ENCODE measurements at places on chromosomes 11 and 22.

DNA sequence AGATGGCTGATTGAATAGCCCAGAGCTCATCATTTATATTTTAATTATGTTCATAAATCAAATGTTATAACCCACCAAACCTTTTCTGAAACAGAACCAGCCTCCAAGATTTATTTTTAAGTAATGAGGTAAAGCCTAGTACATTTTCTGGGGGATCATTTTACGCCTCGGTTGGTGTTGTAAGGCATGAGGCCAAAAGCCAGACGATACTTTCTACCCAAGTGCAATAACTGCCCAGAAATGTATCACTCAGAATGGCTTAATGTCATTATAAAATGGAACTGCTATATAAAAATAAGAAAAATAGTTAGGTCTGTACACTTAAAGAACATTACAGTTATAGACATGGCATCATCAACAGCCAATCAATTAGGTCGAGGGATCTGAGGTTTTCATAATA lies 283.3 kb downstream of the CADM1 start:
- no peak for DNase-seq

DNA sequence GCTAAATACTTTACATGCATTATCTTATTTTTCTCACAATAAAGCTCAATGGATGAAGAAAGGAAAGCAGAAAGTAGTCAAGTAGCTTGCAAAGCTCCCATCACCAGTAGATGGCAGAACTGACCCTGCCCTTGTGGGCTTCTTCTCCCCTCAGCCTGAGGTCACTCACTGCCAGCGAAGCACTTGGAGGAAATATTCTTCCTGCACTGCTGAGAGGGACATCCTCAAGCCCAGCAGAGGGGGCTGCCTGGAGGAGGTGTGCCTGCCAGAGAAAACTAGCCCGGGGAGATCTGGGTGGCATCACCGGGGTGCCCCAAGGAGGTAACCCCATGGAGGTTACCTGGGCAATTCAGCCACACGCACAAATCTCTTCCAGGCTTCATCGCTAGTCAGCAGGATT lies 6.6 kb downstream of the APOL4 start:
- DNase-seq, result peak; percentile 25

- no peak for DNase-seq
Measured at GRCh38 chr22:40387746-40388145, 17.4 kb downstream of the SGSM3 start.

DNA sequence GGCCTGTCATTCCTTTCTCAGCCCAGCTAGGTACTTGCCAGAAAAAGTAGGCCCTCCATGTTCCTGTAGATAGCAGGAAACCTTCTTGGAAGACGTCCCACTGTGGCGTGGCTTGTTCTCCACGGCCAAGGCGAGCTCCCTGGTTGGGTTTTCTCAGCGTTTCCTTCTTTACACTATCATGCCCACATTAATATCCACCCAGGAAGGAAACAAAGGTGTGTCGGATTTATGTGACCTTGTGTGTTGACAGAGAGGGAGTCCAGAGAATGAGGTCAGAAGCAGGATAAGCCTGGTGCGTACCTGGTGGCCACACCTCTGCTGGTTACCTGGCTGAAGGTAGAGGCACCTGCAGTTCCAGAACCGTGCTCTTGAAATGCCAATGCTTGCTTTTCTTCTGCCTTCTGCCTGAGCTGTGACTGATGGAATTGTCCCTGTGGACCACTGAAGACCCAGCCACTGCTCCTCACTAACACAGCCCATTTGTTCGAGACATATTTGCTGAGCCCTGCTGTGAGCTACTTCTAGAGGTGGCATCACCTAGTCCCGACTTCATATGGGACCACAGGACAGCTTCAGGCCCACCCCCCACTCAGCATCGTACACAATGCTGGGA lies 7.9 kb downstream of the ASPHD2 start:
- DNase-seq, result no peak

DNA sequence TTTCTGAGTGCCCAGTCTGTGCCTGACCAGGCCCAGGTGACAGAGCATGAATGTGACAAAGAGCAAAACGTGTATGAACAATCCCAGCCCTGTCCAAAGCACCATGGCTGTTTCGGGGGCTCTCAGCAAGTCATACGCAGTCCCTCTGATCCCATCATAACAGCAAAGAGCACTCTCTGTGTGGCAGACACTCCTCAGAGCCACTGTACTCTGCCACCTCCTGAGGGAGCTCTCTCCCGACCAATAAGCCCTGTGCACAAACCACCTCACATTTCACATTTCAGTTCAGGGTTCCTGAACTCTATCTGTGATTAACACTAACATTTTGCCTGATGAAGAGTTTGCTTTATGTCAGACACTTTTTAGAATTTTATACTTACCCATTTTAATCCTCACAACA lies 6.6 kb downstream of the DGCR2 start:
- DNase-seq, result no peak

DNA sequence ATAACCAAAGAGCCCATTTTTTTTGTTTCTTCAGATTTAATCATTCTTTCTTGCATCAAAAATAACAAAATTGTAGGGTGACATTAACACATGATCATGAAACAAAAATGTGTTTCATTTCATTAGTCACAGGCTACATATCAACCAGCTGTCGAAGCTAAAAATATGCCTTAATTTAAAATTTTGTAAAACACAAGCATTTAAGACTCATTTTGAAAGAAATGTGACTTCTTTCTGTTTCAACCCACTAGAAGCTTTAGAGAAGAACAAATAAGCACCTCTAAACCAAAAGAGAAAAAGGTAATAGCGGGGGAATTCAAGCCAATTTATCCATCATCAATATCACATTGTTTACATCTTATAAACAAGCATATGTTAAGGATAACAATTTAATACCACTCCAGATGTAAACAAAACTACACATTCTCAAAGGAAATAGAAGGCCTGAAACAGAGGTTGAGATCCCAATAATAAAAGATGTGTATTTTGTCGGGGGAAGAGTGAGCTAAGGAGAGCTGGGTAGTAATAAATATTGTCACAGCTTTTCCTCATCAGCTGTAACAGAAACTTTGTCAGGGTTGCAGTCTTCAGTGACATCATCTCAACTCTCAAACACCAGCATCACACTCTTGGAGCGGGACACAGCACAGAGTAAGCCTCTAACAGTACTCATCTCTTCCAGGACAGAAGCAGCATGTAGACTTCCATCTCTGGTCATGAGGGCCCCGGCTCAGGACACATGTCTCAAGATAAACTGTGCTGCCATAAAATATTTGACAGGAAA lies 42.0 kb downstream of the ALG9 start:
- no peak for DNase-seq

DNA sequence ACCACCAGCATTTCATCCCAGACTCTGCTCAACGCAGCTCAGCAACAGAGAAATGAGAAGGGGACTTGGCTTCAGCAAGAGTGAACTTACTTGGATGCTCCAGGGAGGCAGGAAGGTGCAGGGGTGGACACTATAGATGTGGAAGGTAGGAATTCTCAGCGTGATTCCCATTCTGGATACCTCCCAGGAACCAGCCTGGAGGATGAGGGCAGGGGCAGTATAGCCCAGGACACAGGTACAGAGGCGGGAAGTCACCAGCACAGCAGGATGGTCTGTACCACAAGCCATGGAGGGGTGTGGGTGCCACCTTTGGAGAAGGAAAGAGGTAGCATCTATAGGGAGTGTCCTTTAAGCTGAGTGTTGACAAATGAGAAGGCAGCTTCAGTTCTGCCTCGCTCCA lies 1275.2 kb downstream of the TBC1D22A start:
- DNase-seq, result no peak

DNA sequence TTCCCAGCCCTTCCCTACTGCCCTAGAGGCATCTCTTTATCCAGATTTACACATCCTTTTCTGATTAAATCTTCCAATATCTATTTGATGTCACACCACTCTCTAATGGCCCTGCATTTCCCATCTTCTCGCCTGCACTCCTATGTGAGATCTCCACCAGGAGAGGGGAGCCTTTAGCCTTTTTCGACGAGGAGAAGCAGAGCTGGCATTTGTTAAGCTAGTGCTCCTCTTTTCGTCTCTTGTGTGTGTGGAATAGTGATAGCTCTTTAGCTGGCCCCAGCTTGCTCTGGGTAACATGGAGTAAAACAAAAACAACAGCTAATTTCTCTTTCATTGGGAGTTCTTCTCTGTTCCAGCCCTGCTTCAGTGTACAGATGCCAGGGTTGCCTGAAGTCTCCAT lies 536.5 kb downstream of the NTM start:
- DNase-seq, result no peak
